Stimulated activated CD8-positive, alpha-beta memory T cell treated with anti-CD3 and anti-CD28 coated beads, Interleukin-4, amount 100 ng/mL, for 48 hours (primary cell): ENCODE measurements at places on chromosomes 4 and X.

DNA sequence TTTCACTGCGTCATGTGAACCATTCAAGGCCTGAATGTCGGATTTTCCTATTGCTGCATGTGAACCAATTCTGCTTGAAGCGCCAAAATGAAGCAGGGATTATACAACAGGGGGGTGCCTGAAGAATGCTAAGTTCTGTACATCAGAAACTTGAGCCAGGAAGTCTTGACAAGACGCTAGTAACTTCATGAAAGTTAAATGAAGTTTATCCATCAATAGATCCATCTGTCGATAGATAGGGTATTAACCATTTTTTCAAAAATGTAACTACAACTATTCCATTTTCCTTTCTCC lies 590 bp upstream of the NAF1 start:
- DNase-seq: no peak

DNA sequence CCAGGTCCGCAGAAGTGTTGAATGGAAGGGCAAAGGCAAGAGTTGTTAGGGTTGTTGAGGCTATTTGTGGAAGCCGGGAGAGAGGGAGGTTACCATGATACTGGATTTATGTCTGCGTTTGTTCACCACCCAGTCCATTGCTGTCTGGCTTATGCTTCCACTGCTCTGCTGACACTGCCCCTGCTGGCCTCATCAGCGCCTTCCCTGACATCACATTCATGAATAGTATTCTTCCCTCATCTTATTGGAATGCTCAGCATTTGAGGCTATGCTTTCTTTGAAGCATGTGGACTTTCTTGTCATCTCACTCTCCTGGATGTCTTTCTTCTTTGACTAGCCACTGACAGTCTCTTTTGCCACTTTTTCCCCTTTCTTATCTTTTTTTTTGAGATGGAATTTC lies 10.3 kb downstream of the GNL3L start:
- no peak for DNase-seq

GRCh38 chr4:25914670-25915352 lies 791 bp downstream of the SMIM20 start:
- DNase-seq: no peak

- DNase-seq: no peak
Measured at GRCh38 chr4:161197912-161198311, 965.9 kb downstream of the FSTL5 start.

GRCh38 chr4:60812811-60813210 lies 387.3 kb upstream of the ADGRL3 start:
- DNase-seq: no peak

DNA sequence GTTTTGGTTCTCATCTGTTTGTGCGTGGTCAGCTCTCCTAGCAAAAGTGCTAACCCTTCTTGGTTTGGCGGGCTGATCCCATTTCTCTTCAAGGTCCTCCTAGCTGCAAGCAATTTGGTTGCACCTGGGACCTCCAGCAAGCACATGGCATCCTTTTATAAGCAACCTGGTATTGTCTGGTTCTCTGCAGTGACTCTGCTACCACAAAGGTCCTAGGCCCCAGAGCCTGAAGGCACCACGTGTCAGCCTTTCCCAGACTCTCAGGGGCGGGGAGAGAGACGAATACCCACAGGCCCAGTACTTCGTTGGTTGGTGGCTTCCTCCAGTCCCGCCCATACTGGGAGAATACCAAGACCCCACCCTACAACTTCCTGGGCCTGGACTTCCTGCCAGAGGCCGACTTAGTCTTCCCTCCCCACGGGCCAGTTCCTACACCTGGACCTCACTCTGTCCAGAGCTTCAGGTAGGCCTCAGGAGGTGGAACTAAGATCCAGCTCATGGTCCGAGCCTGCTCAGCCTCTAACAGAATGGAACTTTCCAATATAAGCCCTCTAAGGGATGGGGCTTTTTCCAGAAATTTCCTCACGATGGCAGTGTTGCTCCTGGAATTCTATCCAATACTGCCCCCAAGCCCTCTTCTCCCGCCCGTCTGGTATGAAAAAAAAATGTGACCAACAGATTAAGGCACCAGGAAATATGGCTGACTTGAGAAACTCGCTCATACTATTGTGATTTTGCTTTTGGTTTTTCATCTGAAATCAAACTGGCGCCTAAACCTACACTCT lies 192.5 kb upstream of the STK26 start:
- peak; percentile 43 for DNase-seq

- no peak for DNase-seq
Measured at GRCh38 chr4:165060938-165061337, 7.3 kb downstream of the TRIM75 start.

DNA sequence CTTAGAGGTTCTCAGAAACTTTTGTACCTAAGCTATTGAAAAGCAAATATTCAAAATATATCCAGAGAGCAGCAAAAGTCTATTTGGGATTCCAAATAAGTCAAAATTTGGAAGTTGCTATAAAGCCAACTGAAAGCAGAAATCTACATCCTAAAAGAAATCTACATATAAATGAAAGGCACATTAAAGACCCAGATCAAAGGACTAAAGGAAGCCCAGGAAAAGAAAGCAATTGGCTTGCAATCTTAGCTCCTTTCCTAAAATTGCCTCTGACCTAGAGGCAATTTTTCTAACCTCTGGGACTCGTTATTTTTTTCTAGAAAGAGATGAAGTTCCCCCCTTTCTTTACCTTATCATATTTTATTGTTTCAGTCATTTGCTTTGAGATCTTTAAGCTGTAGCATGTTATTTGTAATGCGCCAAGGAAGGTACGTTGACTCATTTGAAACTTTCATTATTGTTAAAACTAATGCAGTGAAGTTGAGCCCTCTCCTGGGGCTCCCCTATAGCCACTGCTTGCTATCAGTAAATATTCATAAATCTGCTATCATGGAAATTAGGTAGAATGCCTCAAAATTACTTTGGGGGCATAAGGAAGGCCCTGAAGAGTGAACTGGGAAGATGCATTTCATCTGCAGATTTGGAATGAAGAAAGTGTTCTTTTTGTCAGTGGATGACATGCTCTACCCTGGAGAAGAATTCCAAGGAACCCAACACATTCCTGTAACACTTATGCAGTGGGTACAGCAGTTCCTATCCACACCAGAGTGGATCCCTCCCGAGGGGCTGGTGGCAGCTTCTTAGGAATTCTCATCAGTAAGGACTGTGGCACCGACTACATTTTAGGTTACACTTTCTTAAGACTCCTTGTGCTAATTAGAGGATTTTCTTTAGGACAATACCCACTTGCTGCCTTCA lies 177.8 kb upstream of the IGFBP7 start:
- DNase-seq: no peak

GRCh38 chrX:10467793-10468192 lies 152.6 kb downstream of the MID1 start:
- DNase-seq: no peak

- no peak for DNase-seq
Measured at GRCh38 chr4:141376769-141377168, 156.1 kb downstream of the ZNF330 start.

- DNase-seq: no peak
Measured at GRCh38 chrX:69154051-69154450, 11.2 kb downstream of the PJA1 start.

DNA sequence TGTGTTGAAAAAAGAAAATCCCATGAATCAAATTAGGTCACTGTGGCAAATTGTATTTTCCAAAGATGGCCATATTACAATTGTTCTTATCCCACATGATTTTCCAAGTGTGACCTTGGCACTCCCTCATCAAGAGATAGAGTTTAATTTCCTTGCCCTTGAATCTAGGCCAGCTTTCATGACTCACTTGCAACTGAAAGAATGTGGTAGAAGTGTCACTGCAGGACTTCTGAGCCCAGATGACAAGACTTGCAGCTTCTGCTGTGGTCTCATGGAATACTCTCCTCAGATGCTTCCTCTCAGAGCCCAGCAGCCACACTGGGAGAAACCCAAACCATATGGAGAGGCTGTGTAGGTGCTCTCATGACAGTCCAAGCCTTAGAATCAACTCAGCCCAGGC lies 139.0 kb downstream of the ADAMTS3 start:
- DNase-seq: no peak
